ENCODE measurements at places on chromosomes 6 and 20. TPM values are rescaled to one million over a fixed set of nuclear protein-coding genes. Genes with fewer than 3 reads are reported as not detected.
A peak's percentile ranks its signal among the peaks of the same experiment; 100 is the strongest.

DEFB132 gene
- total RNA-seq: not detected

OR2J3 gene
- 0.06 TPM for total RNA-seq

DNMT3B gene
- 3.1 TPM for total RNA-seq

SRSF3 gene
- 211 TPM for total RNA-seq

EFCAB8 gene
- 0.57 TPM for total RNA-seq

SLC52A3 gene
- total RNA-seq: 2.2 TPM

GRCh38 chr20:23143098-23143497, 57.0 kb upstream of the CD93 start:
- H3K36me3 ChIP-seq: no peaks in the 10 kb centered on the region
- peaks cover 4% of the 10 kb centered on the region for H3K27me3 ChIP-seq
- no peak overlapping the region for H3K27ac ChIP-seq
- no peak overlapping the region for H3K4me3 ChIP-seq

DNA sequence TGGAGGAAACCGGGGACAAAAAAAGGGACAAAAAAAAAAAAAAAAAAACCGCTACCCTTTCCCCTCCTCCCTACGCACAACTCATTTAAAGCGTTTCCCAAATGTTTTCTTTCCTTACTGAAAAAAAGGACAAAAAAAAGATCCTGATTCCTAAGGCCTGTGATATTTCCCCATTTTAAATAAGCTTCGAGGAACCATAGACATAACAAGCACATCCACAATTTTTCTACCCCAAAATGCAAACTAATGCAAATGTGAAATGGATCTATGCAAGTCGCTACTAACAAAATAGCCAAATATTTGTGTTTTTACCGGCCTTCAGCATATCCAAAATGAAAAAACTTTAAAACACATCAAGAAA, 1.4 kb upstream of the ZNF217 start:
- H3K27ac ChIP-seq: no peak overlapping the region
- H3K4me3 ChIP-seq: no peak overlapping the region
- no peak for DNase-seq
- no peaks in the 10 kb centered on the region for H3K27me3 ChIP-seq

DNA sequence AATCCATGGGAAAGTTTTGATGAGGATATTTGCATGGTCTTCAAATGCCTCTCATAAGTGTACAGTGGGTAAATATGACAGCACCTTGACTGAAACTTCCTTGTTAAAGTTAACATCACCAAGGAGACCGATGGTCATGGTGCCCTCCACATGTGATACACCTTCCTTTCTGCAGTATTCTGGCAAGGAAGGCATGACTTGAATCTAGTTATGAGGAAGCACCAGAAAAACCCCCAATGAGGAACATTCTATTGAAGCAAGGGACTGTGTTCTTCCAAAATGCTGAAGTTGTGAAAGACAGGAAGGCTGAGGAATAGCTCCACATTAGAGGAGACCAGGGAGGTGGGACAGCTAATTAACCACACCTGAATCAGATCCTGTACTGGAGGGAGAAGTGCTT, 118.3 kb downstream of the SLC24A3 start:
- H3K4me1 ChIP-seq: peaks cover 3% of the 10 kb centered on the region
- no peak for DNase-seq
- no peak overlapping the region for H3K27ac ChIP-seq

GRCh38 chr20:47293631-47294030, 62.9 kb downstream of the ZMYND8 start:
- H3K27me3 ChIP-seq: no peaks in the 10 kb centered on the region
- no peak overlapping the region for H3K27ac ChIP-seq
- H3K4me3 ChIP-seq: no peak overlapping the region
- DNase-seq: no peak
- peaks cover 30% of the 10 kb centered on the region for H3K36me3 ChIP-seq

GRCh38 chr20:58179083-58179431, 49.4 kb downstream of the ANKRD60 start:
- H3K27ac ChIP-seq: no peak overlapping the region
- DNase-seq: no peak
- H3K4me3 ChIP-seq: no peak overlapping the region

- H3K36me3 ChIP-seq: no peaks in the 10 kb centered on the region
- no peak overlapping the region for H3K4me3 ChIP-seq
- H3K4me1 ChIP-seq: peaks cover 16% of the 10 kb centered on the region
- no peaks in the 10 kb centered on the region for H3K27me3 ChIP-seq
- peak; percentile 49 for DNase-seq
- H3K27ac ChIP-seq: no peak overlapping the region
Observed at GRCh38 chr20:32538526-32538939, 46.6 kb downstream of the NOL4L start.

- no peak for DNase-seq
- H3K4me1 ChIP-seq: no peaks in the 10 kb centered on the region
- no peaks in the 10 kb centered on the region for H3K36me3 ChIP-seq
- H3K27me3 ChIP-seq: no peaks in the 10 kb centered on the region
- H3K27ac ChIP-seq: no peak overlapping the region
Observed at GRCh38 chr20:15018966-15019365, 681.6 kb upstream of the FLRT3 start.

- H3K36me3 ChIP-seq: no peaks in the 10 kb centered on the region
- H3K4me3 ChIP-seq: no peak overlapping the region
- H3K4me1 ChIP-seq: no peaks in the 10 kb centered on the region
- no peak for DNase-seq
Observed at GRCh38 chr20:1401451-1401907, 8.6 kb upstream of the FKBP1A start.

DNA sequence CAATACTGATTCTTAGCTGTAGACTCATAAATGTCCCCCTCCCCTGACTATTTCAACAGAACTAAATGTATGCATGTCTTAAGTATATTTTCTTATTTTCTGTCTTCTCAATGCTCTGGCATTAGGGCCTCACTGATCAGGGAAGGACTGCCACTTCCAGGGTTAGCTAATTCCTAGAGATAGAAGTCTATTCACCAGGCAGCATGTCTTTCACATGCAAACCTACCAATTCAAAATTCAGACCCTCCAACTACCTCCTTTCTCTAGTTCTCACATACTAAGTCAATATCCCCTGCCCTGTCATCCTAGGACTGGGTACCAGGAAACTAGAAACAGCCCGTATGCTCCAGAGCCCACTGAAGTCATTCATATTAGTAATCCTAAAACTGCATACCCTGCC, 132.3 kb downstream of the RALGAPA2 start:
- H3K4me1 ChIP-seq: no peaks in the 10 kb centered on the region
- H3K4me3 ChIP-seq: no peak overlapping the region
- DNase-seq: no peak
- no peaks in the 10 kb centered on the region for H3K27me3 ChIP-seq

DNA sequence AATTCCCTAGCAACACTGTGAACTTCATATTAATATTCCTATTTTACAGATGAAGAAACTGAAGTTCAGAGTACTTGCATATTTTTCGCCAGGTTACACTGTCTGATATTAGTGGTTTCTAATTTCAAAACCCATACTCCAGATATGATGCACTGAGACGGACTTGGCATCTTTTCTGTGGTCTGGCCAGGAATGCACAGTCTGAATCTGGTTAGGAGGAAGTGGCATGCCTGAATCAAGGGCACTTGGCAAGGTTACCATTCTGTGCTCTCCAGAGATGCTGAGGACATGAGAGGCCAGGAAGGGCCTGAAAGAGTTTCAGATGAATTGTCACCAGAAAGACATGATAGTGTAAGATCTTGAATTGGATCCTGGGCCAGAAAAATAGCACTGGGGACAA, 150.1 kb downstream of the HAO1 start:
- H3K4me1 ChIP-seq: no peaks in the 10 kb centered on the region
- H3K4me3 ChIP-seq: no peak overlapping the region
- no peaks in the 10 kb centered on the region for H3K36me3 ChIP-seq
- no peak for DNase-seq
- no peaks in the 10 kb centered on the region for H3K27me3 ChIP-seq

DNA sequence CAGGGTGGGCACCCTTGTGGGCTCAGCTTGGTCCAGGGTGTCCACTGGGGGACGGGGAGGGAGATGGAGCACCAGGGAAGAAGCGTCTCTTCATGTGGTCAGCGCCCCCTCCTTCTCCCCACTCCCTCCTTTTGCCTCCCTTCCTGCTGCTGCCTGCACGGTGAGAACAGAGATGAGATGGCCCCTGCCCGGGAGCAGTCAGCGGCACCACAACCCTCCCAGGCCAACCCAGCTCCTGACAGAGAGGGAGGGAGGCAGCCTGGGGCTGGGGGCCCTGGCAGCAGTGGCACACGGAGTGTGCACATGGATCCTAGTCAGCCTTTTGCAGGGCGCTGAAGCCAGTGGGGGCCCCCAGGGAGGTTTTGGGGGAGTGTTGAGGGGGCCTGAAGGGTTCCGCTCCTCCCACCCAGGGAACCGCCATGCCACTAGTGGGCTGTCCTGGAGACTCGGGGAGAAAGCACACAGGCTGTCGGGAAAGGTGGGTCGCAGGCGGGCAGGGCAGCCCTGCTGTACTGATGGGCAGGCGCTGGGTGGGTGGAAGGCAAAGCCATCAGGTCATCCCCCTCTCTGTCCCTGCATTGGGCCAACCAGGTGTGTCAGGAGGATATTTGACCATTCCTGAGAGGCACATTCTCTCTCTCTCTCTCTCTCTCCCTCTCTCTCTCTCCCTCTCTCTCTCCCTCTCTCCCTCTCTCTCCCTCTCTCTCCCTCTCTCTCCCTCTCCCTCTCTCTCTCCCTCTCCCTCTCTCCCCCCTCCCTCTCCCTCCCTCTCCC, 94.3 kb upstream of the BHLHE23 start:
- no peaks in the 10 kb centered on the region for H3K27me3 ChIP-seq
- H3K27ac ChIP-seq: no peak overlapping the region
- peaks cover 4% of the 10 kb centered on the region for H3K4me1 ChIP-seq
- no peaks in the 10 kb centered on the region for H3K36me3 ChIP-seq

DNA sequence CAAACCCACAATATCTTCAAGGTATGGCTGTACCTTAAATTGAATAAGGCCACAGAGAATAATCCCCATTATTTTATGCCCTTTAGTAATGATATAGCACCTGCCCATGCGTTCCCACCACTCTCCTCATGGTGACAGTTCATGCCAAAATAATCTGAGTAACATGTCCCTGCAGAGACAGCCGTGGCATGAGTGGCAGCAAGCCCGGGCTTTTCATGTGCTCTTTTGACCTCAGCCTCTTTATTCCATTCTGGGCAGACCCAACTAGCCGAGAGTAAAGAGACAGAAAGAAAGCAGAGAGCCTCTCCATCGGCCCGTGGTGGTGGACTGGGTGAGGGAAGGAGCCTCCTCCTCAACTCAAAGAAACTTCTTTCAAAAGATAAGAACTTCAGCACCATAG, 19.9 kb upstream of the POPDC3 start:
- H3K36me3 ChIP-seq: no peaks in the 10 kb centered on the region
- H3K4me1 ChIP-seq: no peaks in the 10 kb centered on the region
- no peak overlapping the region for H3K4me3 ChIP-seq
- H3K27me3 ChIP-seq: no peaks in the 10 kb centered on the region
- peak overlapping the region; percentile 38 for H3K27ac ChIP-seq

DNA sequence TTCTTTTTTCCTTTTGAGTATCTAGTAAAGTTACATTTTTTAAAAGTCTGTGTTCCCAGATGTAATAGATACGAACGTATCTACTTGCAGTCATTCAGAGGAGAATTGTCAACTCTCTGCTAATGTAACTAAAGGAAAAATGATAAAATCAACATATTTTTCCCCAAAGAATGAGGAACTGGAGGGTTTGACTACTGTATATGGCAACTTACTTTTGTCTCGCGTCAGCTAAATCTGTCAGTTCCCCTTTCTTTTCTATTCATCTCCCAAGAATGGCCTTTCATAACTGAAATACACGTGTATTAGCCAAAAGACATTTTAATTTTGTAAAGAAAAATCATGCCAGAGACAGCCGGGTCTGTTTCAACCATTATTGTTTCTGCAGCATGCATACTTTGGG, 5.4 kb downstream of the EYA2 start:
- no peaks in the 10 kb centered on the region for H3K36me3 ChIP-seq
- no peak overlapping the region for H3K27ac ChIP-seq
- H3K4me3 ChIP-seq: no peak overlapping the region
- peaks cover 52% of the 10 kb centered on the region for H3K27me3 ChIP-seq
- DNase-seq: no peak

- peaks cover 30% of the 10 kb centered on the region for H3K4me1 ChIP-seq
- H3K4me3 ChIP-seq: no peak overlapping the region
- H3K36me3 ChIP-seq: peaks cover 15% of the 10 kb centered on the region
- peak overlapping the region; percentile 43 for H3K27ac ChIP-seq
- no peaks in the 10 kb centered on the region for H3K27me3 ChIP-seq
Observed at GRCh38 chr6:111686249-111686931, 80.7 kb upstream of the TRAF3IP2 start.

GRCh38 chr6:75143191-75143590, 62.7 kb downstream of the COL12A1 start:
- H3K36me3 ChIP-seq: no peaks in the 10 kb centered on the region
- H3K4me3 ChIP-seq: no peak overlapping the region
- H3K27ac ChIP-seq: no peak overlapping the region
- DNase-seq: no peak
- H3K27me3 ChIP-seq: no peaks in the 10 kb centered on the region

DNA sequence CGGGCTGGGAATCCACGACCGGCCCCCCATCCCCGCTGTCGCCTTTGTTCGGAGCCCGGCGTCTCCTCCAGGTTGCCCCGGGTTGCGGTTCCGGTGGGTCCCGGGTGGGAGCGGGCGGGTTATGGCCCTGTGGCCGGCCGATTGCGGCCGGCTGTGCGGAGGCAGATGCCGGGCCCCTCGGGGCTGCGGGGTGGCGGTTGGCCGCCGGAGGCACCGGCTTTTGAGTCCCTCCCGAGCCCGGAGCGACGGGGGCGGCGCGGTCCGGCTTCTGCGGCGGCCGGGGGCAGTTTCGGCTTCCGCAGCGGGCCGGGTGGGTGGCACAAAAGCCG, 431 bp downstream of the LOC128125822 start:
- no peaks in the 10 kb centered on the region for H3K27me3 ChIP-seq
- peaks cover 3% of the 10 kb centered on the region for H3K36me3 ChIP-seq
- peak overlapping the region; percentile 100 for H3K27ac ChIP-seq
- DNase-seq: no peak

GRCh38 chr6:27156874-27157458, 90.5 kb upstream of the PRSS16 start:
- no peaks in the 10 kb centered on the region for H3K27me3 ChIP-seq
- H3K4me1 ChIP-seq: no peaks in the 10 kb centered on the region
- H3K4me3 ChIP-seq: no peak overlapping the region
- DNase-seq: peak; percentile 29
- H3K36me3 ChIP-seq: no peaks in the 10 kb centered on the region
- no peak overlapping the region for H3K27ac ChIP-seq

DNA sequence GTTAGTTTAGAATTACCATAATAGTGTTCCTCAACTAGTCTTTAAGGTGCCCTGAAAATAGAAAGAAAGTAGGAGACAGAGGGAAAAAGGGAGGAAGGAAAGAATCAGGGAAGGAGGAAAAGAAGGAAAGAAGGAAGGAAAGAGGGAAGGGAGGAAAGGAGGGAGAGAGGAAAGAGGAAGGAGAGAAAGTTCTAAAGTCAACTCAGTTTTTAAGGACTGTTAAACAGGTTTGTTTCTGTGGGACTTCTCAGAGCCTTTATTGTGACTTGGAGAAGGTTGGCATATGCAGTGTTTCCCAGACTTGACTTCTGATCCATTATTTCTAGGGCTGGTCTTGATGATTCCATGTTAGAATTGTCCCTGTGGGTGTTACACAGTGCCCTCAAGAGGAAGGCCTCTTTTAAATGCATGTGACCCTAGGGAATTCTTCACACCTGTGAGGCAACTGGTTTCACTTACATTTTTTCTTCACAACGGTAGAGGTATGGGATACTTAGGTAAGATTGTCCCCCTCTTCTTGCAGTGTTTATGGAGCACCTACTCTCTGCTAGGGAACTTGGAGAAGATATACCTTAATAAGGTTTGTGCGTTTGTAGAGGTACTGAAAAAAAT, 132.7 kb upstream of the GMDS start:
- H3K4me3 ChIP-seq: no peak overlapping the region
- H3K36me3 ChIP-seq: no peaks in the 10 kb centered on the region

GRCh38 chr20:13656721-13657368, 18.1 kb upstream of the TASP1 start:
- no peak for DNase-seq
- H3K36me3 ChIP-seq: no peaks in the 10 kb centered on the region
- H3K27me3 ChIP-seq: no peaks in the 10 kb centered on the region
- H3K4me1 ChIP-seq: no peaks in the 10 kb centered on the region
